ENCODE measurements at places on chromosomes 13 and 19.

DNA sequence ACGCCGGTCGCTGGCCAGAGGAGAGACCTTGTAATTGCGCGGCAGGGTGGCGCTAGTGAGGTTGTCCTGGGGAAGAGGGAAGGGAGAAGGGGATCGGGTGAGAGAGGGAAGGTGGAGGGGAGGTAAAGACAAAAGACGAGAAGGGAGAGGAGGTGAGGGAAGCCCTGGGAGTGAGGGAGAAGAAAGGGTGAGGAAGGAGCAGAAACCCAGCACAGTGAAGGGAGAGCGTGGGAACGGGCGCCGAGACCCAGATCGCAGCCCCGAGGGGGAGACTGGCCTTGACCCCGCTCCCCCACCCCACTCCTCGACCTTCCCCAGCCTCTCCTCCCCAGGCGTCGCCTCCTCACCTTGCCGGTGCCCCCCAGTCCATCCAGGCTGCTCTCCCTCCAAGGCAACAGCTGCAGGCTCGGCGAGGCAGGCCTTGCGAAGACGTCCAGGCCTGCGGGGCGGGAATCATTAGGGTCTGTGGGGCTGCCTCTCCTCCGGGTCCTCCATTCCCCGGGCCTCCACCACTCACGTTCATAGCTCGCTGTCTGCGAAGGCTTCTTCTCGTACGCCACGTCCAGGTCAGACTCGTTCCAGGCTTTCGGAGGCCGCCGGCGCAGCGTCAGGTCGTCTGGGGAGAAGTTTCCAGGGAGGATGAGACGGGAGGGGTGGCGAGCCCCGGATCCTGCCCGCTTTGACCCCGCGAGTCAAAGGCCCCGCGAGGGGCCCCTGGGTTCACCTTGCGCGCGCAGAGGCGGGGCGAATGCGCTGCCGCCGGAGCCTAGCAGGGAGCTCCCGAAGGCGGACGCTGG is 8.8 kb downstream of the PPP1R13L start:
- DNase-seq = no peak

- DNase-seq = no peak
Measured at GRCh38 chr13:100440751-100441425, 147.7 kb downstream of the GGACT start.

DNA sequence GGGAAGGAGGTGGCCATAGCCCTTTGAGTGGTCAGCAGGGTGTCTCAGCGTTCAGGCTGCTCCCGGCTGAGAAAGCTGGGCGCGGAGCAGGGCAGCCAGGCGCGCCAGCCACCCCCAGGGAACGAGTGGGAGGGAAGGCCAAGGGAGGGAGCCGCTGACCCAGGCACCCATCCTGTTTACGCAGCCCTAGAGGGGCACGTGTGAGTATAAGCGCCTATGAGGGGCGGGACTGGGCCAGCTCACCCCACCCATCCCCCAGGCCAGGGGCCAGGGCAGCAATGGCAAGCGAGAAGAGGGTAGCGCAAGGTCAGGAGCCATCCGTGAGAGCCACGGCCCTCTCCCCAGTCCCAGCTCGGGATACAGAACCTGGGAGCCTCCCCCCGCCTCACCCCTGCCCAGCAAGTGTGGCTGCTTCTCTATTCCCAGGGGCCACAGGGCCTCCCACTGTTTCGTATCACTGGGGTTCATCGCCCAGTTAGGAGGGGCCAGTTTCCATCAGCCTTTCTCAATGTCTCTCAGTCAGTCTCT is 897 bp upstream of the DMKN start:
- no peak for DNase-seq

GRCh38 chr19:1507763-1508506 is 4.9 kb downstream of the ADAMTSL5 start:
- peak; percentile 60 for DNase-seq

DNA sequence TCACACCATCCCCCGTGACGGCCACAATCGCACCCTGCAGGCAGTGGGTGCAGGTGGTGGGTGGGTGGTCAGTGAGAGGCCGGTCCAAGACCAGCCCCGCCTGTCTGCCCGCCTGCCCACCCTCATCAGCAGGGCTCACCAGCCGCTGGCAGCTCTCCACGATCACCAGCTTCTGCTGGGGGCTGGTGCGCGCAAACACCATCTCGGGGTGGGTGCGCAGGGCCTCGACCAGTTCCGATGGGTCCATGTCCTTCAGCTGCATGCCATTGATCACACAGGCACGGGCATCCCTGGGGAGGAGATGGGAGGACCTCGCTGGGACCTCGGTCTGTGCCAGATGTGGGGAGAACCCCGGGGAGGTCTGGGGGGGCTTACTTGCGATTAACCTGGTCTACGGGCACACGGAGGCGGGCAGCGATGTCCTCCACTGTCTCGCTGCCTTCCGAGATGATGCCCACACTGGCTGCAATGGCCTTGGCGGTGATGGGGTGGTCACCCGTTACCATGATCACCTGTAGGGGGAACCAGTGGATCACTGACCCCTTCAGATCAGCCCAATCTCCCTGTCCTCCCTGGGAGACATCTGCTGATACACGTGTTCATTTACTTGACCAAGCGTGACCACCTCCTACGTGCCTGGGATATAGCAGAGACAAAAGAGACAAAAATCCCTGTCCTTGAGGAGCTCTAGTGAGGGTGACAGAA is 8.0 kb downstream of the ATP4A start:
- no peak for DNase-seq

DNA sequence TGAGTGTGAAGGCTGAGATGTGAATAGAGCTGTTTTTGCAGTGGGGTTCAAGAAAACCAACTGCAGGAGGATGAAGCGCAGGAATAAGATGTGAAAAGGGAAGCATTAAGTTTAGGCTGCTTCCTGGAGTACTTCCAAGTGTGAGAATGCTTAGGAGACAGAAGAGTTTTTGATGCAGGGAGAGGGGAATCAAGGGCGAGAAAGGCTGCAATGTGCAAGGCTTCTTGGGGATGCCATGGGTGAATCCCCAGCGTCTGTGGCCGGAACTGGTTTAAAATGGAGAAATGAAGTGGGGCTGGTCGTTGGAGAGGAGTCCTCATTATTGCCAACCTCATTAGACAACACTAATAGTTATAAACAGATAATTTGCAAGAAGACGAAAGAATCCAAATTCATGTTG is 764.9 kb downstream of the LIG4 start:
- no peak for DNase-seq

- no peak for DNase-seq
Measured at GRCh38 chr13:72523049-72523448, 204.4 kb downstream of the MZT1 start.

DNA sequence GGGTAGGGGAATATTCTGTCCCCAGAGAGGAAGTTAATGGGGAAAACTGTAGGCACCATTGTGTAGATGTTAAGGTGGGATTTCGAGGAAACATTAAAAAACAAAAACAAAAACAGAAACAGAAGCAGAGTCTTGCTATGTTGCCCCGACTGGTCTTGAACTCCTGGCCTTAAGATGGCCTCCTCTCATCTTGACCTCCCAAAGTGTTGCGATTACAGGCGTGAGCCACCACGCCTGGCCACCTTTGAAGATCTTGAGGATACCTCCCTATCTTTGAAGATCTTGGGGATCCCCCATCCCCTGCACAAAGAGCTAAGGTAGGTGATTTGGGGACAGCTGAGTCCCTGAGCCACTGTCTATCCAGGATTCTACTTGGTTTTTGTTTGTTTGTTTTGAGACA is 553 bp upstream of the ICAM3 start:
- no peak for DNase-seq

DNA sequence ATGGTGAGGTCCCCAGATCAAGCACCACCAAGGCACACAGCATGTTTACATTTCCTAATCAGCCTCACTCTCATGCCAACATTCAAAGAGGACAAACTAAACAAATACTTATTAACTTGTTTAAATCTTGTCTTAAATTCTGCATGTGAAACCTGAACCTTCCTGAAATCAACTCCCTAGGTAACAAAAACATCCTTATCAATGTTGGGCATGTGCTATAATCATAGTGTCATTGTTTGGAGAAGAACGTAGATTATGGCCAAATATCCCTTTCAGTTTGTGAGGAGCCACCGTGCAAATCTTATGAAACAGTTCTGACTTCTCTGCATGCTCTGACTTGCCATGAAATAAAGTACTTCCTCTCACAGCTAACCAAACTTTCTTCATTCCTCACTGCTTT is 123.8 kb downstream of the NDFIP2 start:
- no peak for DNase-seq

DNA sequence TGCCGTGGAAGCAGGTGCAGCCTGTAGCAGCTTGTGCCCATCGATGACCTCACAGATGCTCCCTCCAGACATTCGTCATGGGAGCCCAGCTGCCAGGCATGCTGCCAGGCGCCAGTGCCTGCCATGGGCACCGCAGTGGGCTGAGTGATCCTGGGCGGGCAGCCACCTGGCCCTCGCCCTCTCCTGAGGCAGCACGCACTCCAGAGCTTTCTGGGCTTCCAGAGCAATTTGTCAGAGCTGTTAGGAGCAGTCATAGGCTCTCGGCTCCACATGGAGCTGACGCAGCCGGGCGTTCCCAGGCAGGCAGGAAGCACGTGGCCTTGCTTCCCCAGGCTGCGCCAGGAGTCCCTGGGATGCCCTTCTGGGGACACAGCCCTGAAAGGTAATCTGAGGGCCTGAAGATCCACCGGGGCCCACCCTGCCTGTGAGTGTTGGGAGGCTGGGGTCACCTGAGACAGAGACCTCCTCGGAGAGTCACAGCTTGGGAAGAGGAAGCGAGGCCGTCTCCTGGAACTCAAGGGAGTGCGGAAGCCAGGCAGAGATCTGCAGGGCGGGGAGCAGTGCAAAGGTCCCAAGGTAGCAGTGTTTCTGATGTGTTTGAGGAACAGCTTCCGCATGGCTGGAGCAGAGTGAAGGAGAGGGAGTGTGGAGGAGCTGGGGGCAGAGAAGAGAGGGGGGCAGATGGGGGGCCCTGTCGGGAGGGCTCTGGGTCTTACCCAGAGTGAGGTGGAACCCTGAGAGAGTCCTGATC is 50.6 kb downstream of the DPF1 start:
- no peak for DNase-seq

GRCh38 chr13:31904941-31905824 is 126.4 kb upstream of the FRY start:
- no peak for DNase-seq

DNA sequence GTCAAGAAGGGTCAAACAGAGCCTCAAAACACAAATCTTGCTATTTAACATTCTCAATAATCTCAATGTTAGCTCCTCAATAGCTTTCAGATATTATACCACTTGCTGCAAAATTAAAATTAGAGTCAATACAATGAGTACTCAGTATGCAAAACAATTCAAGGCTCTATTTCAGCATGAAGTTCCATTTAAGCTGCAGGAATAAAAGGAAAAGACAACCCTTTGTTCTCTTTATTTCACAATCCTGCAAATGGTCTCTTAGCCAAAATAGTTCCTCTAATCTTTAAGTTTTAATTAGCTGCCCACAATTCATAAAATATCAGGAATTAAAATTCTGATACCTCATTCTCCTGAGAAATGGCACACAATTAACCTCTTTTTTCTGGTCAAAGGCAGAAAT is 40.5 kb upstream of the DCT start:
- no peak for DNase-seq

GRCh38 chr13:75391432-75392100 is 90.4 kb downstream of the TBC1D4 start:
- no peak for DNase-seq

GRCh38 chr13:30567072-30567471 is 50.6 kb upstream of the USPL1 start:
- no peak for DNase-seq

GRCh38 chr13:84662491-84662890 is 780.2 kb upstream of the SLITRK1 start:
- DNase-seq = no peak

DNA sequence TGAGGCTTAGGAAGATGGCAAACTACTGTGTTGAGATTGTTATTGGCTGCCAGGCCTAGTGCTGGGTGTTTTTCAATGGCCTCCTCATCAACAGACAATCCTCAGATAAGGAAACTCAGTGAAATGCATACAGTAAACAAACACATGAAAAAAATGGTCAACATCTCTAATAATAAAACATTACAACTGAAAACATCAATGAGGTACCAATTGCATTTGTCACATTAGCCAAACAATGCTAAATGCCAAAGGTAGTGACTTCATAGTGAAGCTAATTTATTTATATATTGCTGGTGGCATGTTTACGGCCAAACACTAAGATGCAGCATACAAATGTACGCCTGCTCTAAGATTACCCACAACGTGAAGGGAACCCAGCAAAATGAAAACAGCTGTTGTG is 224.0 kb upstream of the UBL3 start:
- DNase-seq = no peak

- DNase-seq = no peak
Measured at GRCh38 chr13:112182846-112183531, 116.0 kb downstream of the SOX1 start.

- DNase-seq = no peak
Measured at GRCh38 chr19:18435178-18435841, 2.6 kb downstream of the ISYNA1 start.

DNA sequence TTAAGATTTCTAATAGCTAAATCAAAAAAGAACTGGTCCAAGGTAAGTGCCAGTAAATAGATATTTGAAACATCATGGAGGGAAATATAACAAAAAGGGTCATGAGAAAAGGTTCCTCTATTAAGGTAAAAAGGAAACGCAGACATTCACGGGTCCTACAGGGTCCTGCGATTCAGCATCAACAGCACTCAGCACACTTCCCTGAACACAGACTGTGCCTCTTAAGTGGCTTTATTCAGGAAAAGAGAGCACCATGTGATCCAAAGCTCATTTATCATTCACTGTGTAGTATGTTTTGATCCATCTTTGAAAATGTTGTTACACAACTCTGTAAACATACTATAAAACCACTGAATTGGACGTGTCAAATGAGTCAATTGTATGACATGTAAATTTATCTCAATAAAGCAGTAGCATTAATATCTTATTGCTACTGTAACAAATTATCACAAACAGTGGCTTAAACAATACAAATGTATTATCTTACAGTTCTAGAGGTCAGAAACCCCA is 33.7 kb downstream of the CRYL1 start:
- no peak for DNase-seq

GRCh38 chr13:108269601-108270328 is at the start of gene TNFSF13B:
TSS of gene TNFSF13B (plus strand) at chr13:108269718. CDS start at chr13:108269896, 178 bp downstream.
- DNase-seq = peak; percentile 48

GRCh38 chr13:40379196-40379595 is 287.2 kb downstream of the FOXO1 start:
- no peak for DNase-seq

DNA sequence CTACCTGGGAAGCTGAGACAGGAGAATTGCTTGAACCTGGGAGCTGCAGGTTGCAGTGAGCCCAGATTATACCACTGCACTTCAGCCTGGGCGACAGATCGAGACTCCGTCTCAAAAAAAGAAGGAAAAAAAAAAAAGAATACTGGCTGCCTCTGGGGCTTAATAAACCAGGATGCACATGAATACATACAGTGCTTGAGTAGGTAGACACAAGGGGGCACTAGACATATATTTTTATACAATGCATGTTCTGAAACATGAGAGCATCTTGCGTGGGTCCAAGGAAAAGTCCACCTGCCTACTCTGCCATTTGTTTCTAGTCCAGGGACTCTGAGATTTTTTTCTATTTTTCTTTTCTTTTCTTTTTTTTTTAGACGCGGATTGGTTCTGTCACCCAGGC is 31.2 kb downstream of the KEAP1 start:
- DNase-seq = no peak

- DNase-seq = no peak
Measured at GRCh38 chr19:55369653-55370304, 484 bp downstream of the IL11 start.
